ENCODE measurements at places on chromosomes 7 and 10.

- no peak for DNase-seq
These were observed 701.4 kb downstream of the SUGCT start for GRCh38 chr7:40836218-40836617.

DNA sequence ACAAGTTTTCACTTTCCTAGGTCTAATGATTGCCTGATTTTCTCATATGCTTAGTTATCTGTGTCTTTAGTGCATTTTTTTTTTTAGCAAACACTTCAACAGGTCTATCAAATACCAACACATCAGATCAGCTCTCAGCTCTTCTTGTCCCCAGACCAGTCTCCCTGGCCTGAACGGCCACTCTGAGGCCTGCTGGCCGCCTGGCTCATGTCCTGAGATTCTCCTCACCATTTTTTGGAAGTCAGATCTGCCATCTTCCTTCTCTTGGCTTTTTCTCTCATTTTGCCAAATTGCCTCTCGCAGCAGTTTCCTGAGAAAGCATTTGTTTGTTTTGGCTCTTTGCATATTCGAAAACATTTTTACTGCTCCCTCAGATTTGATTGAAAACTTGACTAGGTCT, 29.3 kb downstream of the PPP2R2D start:
- DNase-seq: no peak

- no peak for DNase-seq
These were observed 87.1 kb downstream of the HECW1 start for GRCh38 chr7:43199371-43200160.

- DNase-seq: no peak
These were observed 125.7 kb downstream of the PRPF18 start for GRCh38 chr10:13712476-13712836.

- DNase-seq: no peak
These were observed 6.9 kb downstream of the HNRNPA2B1 start for GRCh38 chr7:26193432-26194207.

DNA sequence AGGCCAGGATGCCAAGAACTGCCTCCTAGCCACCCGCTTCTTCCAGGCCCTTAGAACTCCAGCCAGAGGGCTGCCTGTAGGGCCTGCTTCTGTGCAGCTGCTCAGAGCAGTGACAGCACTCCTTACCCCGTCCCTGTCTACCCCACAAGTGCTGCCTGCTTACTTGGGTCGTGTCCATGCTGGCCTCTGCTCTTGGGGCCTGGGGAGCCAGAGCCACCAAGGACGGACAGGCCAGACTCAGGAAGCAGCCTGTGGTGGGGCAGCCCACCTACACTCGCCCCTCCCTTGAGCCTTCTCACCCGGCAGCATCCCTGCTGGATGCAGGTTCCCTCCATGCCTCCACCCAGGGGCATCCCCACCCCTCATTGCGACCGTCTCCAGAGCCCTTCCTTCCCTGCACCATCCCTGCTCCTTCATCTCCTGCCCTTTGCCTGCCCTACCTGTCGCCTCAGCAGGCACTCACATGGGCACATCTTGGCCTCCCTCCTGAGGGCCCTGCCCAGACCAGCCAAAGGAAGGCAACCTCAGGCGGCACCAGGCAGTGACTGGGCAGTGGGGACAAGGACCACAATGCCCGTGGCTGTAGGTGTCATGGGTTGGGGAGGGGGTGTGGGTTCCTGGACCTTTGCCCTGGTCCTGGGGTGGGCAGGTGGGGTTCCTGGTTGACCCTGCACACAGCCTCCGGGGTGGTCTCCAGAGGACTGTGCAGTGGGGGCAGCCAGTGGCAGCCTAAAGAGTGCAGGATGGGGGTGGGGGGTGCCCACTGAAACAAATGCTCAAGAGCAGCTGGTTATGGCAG, 78.0 kb upstream of the TNS3 start:
- DNase-seq: no peak

DNA sequence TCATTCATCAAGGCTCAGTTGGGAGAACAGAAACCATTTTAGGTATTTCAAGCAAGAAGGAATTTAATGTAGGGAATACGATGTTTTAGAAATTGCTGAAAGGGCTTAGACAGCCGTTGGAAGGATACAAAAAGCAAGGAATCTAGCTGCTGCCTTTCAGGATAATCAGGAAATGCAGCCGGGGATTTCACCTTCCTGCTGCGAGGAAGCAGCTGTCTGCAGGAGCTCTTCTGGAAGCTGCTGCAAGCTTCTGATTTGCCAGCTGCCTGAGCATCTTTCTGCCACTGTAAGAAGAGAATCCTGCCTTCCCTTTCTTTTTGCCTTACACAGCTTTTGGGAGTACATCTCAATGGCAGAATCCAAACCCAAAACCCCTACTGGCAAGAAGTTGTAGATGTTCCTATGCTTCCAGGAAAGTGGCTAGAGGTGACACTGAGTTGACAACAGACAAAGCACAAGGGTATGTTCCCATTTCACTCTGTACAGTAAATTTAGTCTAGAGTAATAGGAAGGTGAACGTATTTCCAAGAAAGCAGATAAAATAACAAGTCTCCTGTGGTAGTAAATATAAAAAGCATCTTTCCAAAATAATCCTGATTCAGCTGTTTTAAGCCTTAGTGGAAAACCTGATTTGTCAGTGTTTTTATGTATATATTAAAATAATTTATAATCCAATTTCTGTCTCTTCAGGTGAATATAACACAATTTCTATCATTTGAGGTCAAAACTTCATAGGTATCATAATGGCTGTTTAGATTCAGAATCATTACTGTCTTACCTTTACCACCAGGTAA, 148.4 kb upstream of the LRGUK start:
- no peak for DNase-seq

GRCh38 chr7:98584830-98585229, 32.3 kb upstream of the NPTX2 start:
- DNase-seq: no peak

DNA sequence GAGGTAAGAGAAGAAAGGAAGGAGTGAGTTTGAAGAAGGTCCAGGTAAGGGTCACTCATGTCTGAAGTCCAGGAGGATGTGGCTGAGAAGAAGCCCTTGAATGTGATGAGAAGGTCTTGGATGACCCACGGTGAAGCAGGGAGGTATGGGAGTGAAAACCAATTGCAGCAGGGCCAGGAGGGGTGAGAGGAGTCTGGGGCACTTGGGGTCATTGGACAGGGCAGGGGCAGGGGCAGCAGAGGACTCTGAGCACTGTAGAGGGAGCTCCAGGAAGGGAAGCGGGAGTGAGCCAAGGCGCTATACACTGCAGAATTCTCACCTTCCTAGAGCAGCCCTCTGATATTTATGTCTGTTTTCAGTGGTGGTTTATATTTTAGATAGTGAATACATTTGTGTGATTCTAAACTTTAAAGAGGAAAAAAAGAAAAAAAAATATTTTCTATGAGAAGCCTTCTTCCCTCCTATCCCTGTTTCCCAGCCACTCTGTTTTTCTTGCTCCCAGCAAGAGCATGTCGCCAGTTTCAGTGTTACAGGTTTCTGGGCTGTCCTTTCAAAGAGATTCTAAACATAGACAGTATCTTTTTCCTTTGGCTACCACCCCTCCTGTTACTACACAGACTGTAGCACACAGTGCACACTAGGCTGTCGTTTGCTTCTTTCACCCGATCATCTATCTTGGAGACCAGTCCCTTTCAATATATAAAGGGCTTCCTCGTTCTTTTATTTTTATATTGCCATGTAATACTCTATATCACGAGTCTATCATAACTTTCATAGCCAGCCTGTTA, 24.5 kb downstream of the BLVRA start:
- no peak for DNase-seq

DNA sequence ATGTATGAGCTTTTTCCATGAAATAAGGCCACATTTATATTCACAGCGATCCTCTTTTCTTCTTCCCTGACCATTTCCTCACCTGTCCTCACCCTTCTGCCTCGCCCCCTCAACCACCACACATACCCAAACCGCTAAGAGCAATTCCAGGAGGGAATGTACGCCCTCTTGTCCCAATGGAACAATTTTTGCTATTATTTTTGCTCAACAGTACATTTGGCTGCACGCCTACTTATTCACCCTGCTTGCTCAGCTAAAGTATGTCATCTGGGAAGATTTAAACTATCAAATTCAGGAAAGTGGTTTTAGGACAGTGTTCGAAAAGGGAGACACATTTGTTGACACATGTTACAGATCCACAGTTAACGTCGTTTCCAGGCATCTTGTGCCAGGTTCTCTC, 252.7 kb downstream of the NEBL start:
- DNase-seq: no peak

DNA sequence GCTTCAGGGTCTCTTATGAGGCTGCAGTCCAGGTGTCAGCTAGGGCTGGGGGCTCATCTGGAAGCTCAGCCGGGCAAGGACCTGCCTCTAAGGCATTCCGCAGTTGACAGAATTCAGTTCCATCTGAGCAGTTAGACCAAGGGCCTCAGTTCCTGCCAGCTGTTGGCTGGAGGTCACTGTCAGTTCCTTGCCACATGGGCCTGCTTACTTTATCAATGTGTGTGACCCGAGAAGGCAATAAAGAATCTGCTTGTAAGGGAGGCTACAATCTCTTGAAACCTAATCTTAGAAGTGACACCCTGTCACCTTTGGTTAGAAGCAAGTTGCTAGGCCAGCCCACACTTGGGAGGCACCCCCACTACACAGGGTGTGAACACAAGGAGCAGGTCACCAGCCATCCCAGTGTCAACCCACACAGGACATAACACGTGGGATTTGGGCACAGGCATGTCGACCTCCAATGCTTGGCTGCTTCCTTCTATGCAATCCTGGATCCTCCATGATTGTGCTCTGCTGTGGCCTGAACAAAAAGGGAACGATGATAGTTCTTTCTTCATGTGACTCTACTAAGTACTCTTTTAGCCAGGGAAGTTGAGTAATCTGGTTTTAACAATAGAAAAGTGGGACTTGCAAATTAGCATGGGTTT, 41.8 kb downstream of the MTURN start:
- DNase-seq: no peak

GRCh38 chr7:2520131-2520760, 672 bp downstream of the LFNG start:
- no peak for DNase-seq

- DNase-seq: no peak
These were observed 58.5 kb downstream of the MACC1 start for GRCh38 chr7:20158684-20159083.

GRCh38 chr7:27162561-27163287, 2.6 kb downstream of the HOXA9 start:
- DNase-seq: no peak

GRCh38 chr10:116150606-116151005, 122.4 kb downstream of the GFRA1 start:
- no peak for DNase-seq

- no peak for DNase-seq
These were observed 29.9 kb upstream of the ZMIZ1 start for GRCh38 chr10:79038841-79039201.

DNA sequence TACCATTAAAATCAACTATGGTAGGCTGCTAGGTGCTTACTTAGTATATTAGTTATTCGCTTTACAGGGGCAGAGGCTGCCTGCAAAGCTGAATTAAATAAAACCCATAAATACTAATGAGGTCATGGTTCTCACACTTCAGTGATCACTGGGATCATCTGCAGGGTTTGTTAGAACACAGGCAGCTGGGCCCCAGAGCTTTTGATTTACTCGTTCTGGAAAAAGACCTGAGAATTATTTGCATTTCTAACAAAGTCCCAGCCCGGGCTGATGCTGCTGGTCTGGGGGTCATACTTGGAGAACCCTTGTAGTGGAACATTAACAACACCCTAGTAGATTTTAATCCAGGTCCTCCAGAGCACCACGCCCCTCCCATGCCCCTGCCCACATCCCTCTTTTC, 8.5 kb downstream of the UCN3 start:
- DNase-seq: no peak

DNA sequence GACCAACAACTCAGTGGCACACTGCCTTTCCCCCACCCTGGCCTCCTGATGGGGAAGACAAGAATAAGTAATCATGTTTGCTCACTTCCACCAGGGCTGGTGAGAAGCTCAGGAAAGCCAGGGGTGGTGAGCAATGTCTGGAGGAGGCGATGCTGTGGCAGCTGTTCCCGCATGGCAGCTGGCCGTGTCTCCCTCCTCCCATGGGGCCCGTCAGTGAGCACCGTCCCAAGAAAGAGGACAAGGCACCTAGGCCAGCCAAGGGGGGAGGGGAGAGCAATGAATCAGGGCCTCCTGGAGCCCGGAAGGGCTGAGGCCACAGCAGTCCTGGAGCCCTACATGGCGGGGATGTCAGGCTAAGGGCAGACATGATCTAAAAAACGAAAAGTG, 69.2 kb upstream of the INSIG1 start:
- no peak for DNase-seq

DNA sequence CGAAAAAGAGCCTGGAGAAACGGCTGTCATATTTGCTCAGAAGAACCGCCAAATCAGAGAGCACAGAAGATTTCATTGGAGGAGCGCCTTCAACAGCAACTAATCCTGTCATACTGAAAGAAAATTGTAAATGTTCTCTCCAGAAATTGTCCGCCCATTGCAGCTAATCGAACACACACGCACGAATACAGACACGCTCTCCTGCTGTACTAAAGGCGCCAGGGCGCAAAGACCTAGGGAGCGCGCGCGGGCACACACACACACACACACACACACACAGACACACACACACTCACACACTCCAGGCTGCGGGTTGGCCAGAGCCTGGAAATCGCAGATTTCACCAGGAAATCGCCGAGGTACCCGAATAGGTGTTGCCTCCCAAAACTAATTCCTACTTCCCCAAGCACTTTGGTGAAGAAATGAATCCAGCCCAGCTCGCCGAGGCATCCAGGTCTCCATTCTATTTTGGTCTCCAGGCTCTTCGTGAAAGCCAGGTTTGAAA, at the start of gene CHRM2:
CHRM2 (plus strand) TSS at position 157 of the 505 bp plus-strand sequence. CDS start 146,214 bp downstream, outside the sequence.
- no peak for DNase-seq

DNA sequence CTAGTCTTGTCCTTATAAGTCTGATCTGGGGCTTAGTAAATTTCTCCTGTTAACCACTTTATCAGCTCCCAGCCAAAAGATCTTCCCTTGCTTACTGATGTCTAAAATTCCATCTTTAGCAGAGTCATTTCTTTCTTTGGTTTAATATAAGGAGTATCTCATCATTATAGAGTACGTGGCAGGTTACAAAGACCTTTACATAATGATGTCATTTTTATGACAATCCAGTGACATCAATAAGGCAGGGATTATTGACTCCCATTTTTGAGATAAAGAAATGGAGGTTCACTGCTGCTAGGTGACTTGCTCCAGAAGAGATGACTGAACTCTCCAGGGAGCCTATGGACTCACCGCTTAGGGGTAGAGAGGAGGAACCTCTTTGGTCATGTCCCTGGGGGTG, 8.1 kb upstream of the IFRD1 start:
- DNase-seq: no peak

GRCh38 chr7:8277394-8277982, 15.5 kb upstream of the ICA1 start:
- no peak for DNase-seq

GRCh38 chr7:53351681-53352080, 316.2 kb downstream of the POM121L12 start:
- DNase-seq: no peak

- DNase-seq: no peak
These were observed 202.2 kb downstream of the ZEB1 start for GRCh38 chr10:31520986-31521831.

DNA sequence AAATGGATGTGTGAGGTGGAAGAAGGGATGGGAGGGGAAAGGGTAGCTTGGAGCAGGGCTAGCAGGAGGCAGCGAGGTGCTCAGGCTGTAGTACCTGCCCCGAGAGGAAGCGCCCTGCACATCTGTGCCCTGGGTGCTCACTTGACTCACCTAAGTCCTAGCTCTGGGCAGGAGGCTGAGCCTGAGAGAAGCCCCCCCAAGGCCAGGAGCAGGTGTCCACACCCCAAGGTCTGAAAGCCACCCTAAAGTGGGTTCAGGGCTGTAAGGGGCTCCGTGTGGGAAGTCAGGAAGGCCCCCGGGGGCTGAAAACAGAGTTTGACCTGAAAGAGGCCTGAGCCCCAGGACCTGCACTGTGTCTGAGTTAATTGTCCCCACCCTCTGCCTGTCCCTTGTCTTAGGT, 95.8 kb upstream of the PODXL start:
- DNase-seq: no peak
